Globus pallidus (tissue), 1 donor: ENCODE measurements at places on chromosomes 2 and 18.

DNA sequence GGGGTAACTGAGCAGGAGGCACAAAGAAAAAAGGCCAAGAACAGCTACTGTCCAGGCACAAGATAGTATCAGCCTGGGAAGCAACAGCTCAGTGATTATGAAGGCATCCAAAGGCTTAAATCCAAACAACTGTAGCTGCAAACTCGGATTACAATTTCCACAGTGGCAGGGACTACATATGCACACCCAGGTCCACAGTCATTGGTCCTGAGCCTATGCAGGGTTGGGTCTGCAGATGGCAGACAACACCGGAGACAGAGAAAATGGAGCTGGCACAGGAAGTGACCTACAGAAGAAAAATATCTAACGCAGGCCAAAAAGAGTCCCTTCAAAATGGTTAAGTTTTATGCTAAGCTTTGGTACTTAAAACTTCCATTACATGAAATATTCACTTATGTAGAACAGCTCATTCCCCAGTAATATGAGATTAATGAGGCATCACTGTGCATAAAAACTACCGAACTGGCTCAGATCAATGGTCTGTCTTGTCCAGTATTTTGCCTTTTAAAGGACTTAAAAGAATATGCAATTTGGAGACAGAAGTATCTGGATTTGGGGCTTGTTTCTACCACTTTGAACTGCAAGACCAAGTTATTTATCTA lies 132.1 kb downstream of the SUCLG1 start:
- no peak for DNase-seq

DNA sequence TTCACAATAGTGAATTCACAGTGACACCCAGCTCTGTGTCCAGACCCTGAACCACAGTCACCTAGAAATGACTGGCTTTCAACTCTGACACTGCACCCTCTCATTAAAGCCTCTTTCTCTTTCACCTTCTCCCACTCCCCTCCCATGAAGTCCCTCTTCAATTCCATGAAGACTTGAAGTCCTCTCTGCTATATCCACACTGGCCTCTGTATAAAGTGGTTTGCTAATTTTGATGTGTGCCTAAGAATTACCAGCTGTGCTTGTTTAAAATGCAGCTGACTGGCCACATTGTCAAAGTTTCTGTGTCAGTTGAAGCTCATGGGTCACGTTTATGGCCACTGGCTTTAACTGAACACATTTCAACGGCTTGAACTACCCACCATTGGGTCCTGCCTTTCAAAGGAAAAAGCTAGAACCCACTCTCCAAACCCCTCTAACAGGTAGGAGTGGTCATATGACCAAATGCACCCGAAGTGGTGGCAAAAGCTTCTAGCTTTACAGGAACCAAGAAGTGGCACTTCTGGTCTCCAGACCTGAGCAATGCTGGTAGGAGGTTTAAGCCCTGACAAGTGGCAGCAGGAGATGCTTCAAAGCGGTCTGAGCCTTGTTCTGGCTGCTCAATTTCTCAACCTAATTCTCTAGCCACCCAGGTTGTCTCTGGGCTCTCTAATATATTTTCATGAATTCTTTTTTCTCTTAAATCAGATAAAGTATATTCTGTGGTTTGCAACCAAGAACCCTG lies 34.2 kb downstream of the B4GALT6 start:
- no peak for DNase-seq

DNA sequence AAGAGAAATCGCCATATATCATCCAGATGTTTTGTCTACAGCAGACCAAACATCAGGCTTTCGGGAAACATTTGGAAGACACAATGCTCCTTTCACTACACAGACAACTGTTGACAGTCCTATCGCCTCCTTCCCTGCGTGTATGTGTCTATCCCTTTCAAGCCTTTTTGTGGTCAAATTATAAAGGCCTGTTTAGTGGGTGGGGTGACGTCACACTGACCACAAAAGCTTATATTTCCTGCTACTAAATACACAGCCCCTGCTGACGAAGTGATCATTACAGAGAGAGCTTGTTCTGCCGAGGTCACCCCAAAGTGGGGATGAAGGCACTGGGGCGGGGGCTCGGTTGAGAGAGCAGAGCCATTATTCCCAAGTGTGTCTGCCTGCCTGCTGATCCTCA lies 302.7 kb upstream of the TNP1 start:
- DNase-seq, result peak; percentile 92

GRCh38 chr18:36471393-36471792 lies 173.9 kb downstream of the FHOD3 start:
- DNase-seq, result peak; percentile 12

DNA sequence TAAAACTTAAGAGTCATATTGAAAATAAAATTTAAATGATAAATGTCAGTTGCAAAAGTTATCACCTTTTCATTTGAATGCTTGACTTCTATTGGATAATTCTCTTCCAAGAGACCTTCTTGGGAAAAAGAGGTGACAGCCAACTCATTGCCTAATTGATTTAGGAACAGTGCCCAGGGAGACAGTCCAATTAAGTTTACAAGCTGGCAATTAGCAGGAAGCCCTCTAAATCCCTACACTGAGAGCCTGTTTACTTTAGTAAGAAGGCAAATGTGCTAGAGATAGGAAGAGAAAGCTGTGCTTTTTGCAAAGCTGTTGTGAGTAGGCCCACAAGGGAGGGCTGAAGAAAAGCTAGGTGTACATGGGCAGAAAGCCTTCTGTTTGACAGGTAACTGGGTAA lies 189.1 kb downstream of the WDPCP start:
- no peak for DNase-seq

DNA sequence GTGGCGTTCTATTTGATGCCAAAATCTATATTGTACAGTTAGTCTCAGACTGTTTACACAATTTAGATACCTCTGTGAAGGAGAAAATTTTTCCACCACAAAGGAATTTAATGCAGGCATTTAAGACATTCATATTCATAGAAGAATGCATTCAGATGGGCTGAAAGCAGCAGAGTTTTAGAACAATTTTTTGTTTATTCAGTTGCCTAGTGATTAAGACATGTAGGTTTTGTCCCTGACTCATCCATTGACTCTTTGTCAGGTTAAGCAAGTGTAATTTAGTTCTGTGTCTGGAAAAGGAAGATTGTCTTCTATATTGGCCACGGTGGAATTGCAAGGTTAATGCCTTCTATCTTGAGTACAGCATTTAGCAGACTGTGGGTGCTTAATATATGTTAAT lies 515.0 kb downstream of the PARD3B start:
- DNase-seq, result no peak

- DNase-seq, result no peak
Observed at GRCh38 chr2:190443055-190443454, 34.9 kb downstream of the MFSD6 start.

DNA sequence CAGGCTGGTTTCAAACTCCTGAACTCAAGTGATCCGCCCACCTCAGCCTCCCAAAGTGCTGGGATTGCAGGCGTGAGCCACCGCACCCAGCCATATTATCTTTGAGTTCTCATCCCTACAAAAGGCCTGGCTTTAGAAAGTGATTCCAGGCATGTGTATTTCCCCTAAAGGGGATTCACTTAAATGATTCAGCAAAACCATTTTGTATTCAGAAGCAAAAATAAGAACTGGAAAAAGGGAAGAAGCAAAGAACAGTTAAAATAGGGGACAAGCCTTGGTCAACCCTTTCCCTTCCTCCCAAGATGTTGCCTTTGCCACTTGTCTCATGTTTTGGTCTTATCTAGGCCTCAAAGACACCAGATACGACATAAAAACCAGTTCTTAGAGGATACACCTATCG lies 10.5 kb downstream of the TM4SF20 start:
- DNase-seq, result no peak

- DNase-seq, result no peak
Observed at GRCh38 chr2:186276909-186277308, 209.2 kb upstream of the ZC3H15 start.

DNA sequence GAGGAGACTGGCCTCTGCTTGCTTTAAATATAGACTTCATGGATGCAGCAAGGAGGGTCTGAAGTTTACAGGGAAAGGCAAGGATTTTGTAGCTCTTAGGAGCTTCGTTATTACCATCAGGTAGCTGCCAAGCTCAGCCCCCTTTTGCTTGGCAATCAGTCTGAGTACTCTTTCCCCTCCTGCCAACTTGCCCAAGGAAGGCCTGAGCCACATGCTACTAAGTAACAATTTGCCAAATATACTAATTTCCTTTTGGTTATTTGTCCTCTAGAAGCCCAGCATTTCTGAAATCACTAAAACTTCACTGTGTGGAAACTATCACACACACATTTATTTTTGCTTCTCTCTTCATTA lies 85.5 kb upstream of the ITPRID2 start:
- DNase-seq, result peak; percentile 16

DNA sequence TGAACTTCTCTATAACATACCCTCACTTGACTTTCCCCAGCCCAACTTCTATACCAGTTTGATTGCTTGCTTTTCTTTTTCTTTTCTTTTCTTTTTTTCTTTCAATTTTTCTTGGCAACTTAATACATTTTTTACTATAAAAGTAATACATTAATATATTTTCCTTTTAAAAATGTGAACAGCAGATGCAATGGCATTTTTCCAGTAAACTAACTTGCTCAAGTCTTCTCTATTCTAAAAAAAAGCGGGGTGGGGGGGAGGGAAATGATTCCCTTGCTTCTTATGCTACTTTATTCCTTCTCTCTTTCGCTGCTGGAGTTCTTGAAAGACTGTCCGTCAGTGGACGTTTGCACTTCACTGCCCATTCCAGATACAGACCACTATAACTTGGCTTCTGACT lies 70.5 kb downstream of the RBMS1 start:
- DNase-seq, result no peak

GRCh38 chr2:196985511-196986183 lies 59.1 kb upstream of the PGAP1 start:
- no peak for DNase-seq

DNA sequence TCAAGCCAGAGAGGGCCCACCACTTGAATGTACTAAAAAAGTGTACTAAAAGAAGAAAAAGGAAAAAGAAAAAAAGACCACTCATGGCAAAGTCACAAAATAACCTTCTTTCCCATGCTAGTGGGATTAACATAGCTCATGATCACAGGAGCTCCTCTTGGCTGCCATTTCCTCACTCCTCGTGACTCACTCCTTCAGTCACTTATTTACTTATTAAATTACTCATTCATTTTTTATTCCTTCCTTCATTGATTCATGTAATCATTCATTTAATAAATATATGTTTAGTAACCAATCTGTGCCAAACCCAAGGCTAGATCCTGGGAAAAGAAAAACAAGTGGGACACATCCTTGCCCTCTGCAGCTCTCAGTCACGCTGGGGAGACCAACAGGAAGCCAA lies 300.5 kb downstream of the INSIG2 start:
- no peak for DNase-seq

DNA sequence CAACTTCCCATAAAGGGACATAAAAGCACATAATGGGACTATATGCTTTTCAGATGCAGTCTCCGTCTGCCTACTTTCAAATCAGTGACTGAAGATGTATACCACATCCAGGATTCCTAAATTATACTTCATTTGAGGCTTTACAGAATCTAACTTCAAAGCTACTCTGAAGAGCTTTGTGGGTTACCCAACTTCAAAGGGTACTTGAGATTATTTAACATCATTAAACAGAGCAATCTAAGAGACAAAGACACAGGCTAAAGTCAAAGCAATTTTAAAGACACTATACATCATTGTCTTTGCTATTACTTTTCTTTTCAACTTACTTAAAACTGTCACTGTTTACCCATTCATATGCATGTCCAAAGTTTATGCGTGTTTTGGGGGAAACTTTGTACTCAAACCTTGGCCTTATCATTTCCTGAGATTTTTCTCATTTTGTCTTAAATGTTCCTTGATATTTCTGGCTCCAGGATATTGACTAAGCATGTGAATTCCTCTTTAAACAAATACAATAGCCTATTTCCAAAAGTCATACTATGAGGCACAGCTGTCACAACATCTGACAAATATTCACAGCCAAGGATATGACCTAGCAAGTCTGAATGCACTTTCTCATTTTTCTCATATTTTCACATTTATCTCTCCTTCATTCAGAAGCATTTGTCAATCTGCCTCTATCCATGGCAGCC lies 1985.1 kb upstream of the PIK3C3 start:
- DNase-seq, result no peak

DNA sequence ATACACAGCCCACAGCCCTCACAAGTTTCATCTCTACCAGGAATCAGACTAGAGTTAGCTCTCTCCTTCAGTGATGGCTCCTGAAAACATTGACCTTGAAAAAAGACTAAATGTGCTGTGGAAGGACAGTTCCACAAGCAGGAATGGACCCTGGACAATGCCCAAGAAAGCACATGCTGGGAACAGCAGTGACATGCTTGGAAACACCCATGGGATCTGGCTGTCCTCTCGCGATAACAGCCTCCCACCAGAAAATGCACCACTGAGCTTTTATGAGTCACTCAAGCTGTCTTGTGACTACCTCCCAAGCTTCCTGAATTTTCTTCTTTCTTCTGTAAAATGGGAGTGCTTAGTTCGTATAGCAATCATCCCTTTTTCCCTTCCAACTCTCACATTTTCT lies 269.2 kb downstream of the LRATD1 start:
- DNase-seq, result no peak

DNA sequence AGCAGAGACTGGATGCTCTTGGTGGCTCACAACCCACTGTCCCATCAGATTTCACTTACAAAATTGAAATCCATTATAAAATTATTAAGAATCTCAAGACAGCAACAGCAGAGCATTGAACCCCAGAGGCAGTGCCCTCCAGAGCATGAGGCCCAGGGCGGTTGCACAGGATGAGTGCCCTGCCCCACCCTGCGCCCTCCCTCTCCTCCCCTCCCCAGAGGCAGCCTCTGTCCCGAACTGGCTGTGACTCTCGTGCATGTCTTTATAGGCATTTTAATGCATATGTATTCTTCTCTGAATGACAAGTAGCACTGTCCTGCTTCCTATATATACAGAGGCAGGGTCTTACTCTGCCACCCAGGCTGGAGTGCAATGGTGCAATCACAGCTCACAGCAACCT lies 10.4 kb downstream of the MFSD2B start:
- DNase-seq, result no peak

GRCh38 chr2:212794471-212794870 lies 255.9 kb upstream of the ERBB4 start:
- DNase-seq, result no peak

GRCh38 chr2:42916324-42916723 lies 123.9 kb upstream of the HAAO start:
- no peak for DNase-seq

- no peak for DNase-seq
Observed at GRCh38 chr2:38344813-38345212, 32.3 kb downstream of the ATL2 start.

GRCh38 chr2:177543007-177543760 lies 150.6 kb downstream of the AGPS start:
- DNase-seq, result no peak

DNA sequence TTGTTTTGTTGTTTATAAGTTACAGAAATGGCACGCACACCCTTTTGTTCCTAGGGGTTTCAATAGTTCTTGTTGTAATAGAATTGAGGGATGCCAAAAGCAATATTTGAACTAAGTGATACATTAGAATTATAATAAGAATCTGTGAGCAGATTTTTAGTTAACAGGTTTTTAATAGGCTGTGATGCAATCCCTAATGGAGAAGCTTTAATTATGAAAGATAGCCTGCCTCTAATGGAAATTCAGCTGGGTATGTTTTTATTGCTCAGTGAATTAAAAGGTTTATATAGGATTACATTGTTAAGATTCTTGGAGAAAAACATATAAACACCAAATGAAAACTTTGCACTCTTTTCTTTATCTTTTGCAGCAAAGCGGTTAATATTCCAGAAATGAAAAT lies 131.1 kb downstream of the PPP1R1C start:
- DNase-seq, result no peak
